CD4-positive, alpha-beta T cell treated with Interleukin-17A for 1 hour (primary cell): ENCODE measurements at places on chromosomes 3 and 15.

DNA sequence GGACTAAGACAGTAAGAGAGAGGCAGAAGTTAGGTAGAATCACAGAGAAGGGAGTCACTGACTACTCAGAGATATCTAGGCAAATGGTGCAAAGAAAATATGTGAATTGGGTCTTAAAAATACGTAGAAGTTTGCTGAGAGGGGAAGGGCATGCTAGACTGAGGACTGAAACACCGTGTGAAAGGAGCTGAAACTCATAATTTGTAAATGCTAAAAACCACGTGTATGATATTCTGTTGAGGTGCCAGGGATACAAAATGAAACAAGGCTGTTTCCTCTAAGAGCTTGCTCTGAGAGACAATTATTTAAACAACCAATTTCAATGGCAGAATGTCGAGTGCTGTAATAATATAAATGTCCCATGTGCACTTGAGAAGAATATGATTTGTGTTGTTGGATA lies 47.2 kb downstream of the NCK1 start:
- DNase-seq, result no peak

DNA sequence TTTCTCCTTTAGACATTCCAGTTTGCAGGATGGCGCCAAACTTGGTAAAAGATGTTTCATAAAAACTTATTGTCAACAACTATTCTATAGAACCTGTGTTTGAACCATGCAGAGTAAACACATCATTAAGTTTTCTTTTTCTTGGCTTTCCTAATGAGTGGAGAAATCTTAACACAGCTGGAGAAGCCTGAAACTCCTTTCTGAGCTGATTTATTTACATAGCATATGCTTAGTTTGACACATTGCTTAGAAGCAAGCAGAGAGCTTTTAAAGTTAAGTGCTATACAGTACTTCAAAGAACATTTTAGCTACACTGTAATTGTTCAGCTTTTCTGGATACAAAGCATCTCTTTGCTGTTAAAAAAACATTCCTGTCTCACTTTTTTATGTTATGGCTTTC lies 61.0 kb upstream of the PAQR5 start:
- no peak for DNase-seq

DNA sequence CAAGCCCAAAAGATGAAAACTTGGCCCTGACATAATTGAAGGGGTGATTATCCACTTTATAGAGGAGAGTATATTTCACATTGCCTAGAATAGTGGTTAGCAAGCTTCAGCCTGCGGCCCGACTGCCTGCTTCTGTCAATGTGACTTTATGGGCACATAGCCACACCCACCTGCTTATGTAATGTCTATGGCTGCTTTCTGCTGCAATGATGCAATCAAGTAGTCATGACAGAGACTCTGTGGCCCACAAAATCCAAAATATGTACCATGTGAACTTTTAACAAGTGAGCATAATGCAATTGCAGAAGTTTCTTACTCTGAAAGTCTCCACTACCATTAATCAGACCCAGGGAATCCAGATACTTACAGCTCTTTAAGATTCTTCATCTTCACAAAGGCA lies 103.1 kb downstream of the LRIG1 start:
- DNase-seq, result no peak

DNA sequence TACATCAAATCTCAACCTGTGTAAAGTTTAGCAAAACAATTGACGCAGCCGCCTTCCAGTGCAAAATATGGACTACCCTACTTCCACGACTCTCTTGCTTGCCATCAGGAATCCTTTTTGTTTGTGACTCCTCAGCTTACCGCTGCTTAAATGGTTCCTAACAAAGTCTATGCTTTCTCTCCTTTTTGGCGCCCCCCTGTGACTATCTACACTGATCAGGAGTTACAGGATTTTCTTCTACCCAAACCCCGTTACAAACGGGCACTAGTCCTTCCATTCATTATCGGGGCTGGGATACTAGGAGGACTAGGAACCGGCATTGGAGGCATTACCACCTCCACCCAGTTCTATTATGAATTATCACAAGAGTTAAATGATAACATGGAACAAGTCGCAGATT lies 184.0 kb downstream of the IGSF11 start:
- no peak for DNase-seq

GRCh38 chr3:123297627-123297899 lies 95.8 kb downstream of the SEC22A start:
- no peak for DNase-seq

GRCh38 chr3:10443272-10444109 lies 61.9 kb downstream of the ATP2B2 start:
- DNase-seq, result no peak

- DNase-seq, result no peak
Measured at GRCh38 chr3:109188741-109189140, 52.2 kb downstream of the C3orf85 start.

- DNase-seq, result no peak
Measured at GRCh38 chr3:141945726-141946485, 69.5 kb downstream of the ATP1B3 start.

DNA sequence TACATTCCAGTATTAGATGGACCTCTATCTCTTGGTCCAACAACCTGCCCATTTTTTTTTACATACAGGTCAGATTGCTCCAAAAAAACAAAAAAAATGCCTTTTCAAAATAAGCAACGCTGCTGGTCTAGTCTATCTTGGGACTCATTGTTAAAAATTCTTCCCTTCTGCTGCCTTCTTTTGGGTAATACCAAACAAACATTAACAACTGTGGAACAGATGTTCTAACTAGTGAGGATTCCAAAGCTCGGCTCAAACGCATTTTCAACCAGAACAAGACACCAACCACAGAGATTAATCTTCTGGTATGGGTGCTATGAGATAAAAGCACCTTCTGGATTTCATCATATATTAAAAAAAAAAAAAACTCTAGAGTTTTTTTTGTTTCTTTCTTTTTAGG lies 24.7 kb downstream of the ARHGAP31 start:
- no peak for DNase-seq
